ENCODE measurements at places on chromosomes 2 and 18.

- no peak for DNase-seq
Measured at GRCh38 chr18:31772699-31773098, 12.0 kb upstream of the SLC25A52 start.

- DNase-seq: no peak
Measured at GRCh38 chr2:101771910-101772321, 74.4 kb downstream of the MAP4K4 start.

GRCh38 chr2:234558642-234559041, 61.8 kb upstream of the ARL4C start:
- DNase-seq: no peak

DNA sequence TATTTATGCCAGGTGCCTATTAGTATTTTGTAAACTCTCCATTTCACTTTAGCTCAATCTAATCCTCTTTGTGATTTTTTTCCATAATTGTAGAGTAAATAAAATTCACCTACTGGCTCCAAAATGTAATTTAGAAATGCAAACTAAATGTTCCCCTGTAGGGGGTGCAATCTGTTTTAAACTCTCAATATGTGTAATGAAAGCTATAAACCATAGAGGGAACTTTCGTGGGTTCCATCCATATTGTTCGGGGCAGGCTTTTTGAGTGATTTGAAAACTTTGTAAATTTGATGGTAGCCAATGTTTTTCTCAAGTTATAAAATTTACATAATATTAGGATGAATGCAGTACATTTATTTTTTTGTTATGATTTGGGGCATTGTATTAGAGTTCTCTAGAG, 49.4 kb downstream of the TSPYL6 start:
- DNase-seq: no peak

- no peak for DNase-seq
Measured at GRCh38 chr2:143121079-143121478, 8.1 kb upstream of the ARHGAP15 start.

- no peak for DNase-seq
Measured at GRCh38 chr2:74789271-74789670, 44.7 kb upstream of the HK2 start.

DNA sequence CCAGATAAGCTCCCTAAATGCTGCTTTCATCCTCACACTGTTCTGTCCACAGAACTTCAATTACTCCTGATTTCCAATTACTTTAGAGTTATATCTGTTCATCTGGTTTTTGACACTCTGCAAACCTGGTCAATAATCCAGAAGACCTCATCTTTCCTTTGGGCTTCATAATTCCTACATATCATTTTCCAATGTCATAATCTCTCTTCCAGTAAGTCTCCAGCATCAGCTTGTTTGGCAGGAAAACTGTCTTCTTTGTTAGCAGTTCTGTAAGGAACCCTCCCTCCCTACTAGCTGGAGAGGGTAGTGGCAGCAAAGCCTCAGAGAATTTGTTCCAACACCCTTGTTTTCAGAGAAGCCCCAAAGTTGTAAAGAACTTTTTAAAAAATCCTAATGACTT, 11.9 kb upstream of the SLC14A1 start:
- DNase-seq: no peak

- DNase-seq: no peak
Measured at GRCh38 chr2:27493948-27494283, 1.1 kb downstream of the FNDC4 start.

DNA sequence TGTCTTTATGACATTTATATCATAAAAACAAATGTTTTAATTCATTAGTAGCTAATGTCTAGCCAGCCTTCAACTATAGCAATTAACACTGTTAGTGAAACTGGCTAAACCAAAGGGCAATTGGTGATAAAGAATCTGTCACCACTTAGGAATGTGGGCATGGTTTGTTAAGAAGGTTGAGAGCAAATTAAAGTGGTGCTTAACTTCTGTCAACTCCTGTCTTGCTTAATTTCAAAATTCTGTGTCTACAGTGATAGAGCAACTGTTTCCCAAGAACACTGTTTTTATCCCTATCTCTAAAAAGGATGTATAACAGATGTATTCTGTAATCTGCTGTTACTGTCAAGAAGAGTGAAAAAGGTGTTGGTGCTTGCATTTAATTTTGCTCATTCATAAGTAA, 36.5 kb downstream of the CFAP36 start:
- DNase-seq: no peak

DNA sequence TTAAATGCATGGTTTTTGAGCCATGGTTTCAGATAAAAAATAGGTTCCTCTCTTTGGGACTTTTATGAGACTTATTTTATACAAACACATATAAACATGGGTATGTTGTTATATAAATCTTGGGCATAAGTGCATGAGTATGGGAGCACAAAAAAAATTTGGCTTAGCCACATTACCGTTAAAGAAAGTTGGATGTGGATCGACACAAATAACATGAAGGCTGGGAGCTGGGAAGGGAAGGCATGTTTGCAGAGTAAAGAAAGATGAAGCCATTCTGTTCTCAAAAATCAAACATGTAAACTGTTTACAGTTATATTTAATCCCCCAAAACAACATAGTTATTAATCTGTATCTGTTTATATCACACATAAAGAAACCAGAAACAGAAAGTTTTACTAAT, 313.8 kb downstream of the NRXN1 start:
- no peak for DNase-seq

DNA sequence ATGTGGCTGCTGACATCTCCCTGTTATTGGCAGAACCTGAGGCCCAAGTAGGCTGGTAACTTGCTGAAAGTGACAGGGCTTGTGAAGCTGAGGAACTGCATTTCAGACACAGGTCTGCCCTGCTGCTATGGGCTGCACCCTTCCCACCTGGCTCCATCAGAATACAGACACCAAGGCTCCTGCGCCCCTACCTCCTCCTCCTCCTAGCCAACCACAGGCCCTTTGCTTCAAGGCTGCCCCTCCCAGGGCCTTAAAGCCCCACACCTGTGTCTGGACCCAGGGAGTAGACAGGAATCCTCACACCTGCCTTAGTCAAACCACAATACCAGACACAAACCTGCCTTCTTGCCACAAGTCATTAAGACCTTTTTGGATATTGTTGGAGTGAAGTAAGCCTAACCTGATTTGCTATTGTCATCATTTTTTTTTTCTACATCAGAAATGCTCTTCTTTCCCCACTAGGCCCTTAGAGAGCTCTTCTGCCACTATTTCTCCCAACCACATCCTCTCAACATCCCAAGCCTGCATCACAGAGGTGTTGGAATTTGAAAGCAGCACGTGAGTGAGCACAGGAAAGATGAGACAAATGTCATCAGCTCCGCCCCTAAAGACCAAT, 489.7 kb downstream of the EIPR1 start:
- no peak for DNase-seq

DNA sequence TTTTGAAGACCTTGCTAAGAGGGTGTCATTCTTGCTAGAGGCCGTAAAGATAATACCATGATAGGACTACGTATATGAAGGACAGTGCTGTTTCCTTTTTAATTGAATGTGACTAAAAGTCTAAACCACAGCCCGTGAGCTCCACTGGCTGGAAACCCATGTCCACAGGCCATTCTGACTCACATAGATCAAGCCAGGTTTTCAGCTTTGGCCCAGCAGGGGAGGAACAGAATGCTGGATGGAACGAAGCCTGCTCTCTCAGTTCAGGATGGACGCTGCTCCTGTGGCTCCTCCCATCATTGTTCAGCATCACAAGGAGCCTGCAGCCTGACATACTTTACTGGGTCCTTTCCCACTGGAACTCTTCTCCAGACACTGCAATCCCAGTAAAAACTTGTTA, 47.6 kb downstream of the ALPK2 start:
- no peak for DNase-seq

DNA sequence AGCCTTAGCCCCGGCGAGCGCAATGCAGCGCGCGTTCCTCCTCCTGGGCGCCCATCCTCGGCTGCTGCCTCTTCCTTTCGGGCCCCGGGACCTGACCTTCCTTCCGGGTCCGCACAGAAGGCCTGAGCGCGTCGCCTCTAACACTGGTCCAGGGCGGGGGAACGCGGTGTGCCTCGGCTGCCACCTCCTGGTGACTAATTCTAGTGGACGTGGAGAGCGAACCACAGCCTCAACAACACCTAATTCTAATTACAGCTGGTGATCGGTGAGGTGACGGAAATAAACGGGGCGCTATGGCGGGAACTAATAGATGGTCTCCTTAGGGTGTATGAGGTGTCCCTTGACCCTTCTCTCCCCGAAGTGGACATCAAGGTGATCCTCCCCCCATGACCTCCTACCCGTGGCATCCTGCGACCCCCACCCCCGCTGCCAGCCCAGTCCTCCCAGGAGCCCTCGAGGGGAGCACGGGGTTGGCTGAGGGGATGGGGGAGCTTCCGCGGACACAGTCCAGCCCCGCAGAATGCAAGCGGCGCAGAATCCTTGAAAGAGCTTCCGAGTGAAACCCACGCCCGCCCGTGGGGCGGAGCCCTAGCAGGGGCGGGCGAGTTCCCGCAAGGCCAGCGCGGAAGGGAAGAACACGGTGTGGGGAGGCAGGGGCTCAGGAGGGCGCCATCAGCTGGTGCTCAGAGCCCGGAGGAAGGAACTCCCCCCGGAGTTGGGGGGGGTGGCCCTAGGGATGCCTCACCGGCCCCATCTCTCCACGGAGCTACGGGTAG, 12.8 kb upstream of the HMSD start:
- peak; percentile 50 for DNase-seq

DNA sequence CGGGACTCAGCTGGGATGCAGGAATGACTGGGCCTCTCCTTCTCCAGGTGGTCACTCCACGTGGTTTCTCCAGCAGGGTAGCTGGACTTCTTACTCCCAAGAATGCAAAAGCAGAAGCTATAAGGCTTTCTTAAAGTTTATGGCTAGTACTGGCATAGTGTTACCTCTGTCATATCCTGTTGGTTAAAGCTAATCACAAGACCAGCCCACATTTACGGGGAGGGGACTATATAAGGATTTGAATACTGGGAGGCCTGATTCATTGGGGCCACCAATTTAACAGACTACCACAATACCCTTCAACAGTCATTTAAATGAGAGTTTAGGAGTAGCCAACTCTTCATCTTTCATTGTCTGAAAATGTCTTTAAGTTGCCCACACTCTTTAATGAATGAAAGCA, 94.4 kb upstream of the TSPYL6 start:
- no peak for DNase-seq

GRCh38 chr2:9641641-9642040, 10.8 kb upstream of the YWHAQ start:
- no peak for DNase-seq

DNA sequence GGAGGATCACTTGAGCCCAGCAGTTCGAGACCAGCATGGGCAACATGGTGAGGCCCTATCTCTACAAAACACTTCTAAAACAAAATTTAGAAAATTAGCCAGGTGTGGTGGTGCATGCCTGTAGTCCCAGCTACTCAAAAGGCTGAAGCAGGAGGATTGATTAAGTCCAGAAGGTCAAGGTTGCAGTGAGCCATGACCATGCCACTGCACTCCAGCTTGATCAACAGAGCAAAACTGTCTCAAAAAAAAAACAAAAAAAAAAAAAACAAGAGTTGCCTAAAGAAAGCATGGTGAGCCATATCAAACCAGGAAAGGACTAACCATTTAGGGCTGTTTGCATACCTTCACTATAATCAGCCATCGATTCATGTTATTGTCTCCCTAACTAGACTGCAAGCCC, 4.5 kb downstream of the CLASP1 start:
- DNase-seq: no peak

DNA sequence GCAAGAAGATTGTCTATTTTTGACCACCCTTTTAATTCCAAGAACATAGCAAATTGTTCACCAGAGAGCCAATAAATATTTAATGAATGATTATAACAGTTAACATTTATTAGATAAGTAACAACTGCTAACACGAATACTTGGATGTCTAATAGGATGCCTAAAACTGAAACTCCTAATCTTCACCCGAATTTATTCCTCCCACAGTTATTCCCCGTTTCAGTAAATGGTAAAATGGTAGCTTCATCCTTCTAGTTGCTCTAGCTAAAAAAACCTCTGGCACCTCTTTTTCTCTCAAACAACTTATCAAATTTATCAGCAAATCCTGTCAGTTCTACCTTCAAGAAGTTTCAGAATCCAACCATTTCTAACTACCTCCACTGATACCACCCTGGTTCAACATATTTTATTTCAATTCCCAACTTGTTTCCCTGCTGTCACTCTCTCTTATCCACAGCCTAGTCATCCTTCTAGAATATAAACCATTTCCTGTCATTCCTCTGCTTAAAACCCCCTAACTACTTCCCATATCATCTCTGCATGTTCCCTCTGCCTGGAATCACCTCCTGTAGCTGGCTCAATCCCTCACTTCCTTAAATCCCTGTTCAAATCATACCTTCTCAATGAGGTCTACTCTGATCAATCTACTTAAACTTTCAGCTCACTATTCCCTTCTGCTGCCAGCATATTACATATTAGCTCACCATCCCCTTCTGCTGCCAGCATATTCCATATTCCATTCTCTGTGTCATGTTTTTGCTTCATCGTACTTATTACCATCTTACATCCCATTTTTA, 93.8 kb downstream of the ROCK2 start:
- DNase-seq: no peak

DNA sequence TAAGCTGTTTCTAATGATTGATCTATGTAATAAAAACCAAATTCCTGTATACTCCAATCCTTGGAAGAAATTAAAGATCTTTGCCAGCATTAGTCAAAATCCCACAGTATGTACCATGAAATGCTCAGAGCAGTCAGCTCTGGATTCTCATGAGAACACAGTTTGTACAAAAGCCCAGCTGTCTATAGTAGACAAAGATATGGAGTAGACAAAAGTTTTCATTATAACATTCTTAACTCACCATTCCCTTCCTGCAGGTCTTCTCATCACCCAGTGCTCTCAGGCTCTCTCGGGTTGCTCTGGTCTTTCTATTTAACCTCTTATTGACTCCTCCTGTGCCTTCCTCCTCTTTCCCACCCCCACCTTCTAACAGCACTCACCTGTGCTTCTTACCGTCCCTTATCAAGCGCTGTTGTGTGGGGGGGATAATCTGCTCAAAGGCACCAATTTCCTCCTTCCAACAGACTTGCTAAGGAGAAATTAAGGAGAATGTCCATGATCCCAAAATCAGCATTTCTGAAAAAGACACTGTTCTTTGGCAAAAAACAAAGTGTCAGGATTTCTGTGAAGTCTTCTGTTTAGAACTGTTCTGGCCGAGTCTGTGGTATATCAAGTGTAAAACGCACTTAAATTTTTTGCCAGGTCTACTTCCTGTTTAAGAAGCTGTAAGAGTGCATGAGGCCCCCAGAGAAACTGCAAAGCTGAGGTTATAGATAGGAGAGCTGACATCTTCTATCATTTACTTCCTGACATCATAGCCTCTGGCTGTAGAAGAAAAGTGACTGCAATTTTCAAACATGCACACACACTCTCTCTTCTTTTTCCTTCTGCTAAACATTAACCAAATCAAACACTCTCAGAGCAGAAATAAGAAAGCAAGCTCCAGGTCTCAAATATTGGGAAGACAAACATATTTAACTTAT, 144.1 kb downstream of the EVA1A start:
- DNase-seq: no peak

DNA sequence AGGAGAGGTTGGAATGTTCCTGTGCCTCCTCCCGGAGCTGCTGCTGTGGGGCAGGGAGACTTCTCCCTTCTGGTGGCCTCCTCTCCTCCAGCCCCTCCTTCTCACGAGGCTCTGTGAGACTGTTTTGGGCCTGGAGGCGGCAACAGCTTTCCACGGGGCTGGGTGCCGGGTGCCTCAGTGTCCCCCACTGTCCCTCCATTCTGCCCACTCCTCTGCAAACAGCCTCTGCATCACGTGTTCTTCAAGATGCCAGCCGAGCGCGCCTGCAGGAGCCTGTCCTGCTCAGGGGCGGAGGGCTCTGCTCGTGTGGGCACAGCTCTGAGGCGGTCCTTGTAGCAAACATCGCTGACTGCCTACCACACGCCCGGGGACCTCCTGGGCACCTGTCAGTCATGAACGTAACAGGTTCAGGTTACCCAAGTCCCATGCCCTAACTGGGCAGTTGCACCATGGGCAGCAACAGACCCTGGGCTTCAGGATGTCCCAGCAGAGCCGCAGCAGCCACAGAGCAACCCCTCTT, 70.8 kb downstream of the RRM2 start:
- DNase-seq: no peak

Measured in caudate nucleus (tissue), 63 donors.